Neural progenitor cell (in vitro differentiated cells): ENCODE measurements at places on chromosomes 12 and 14. TPM values are rescaled to one million over a fixed set of nuclear protein-coding genes. Genes with fewer than 3 reads are reported as not detected.
A peak's percentile ranks its signal among the peaks of the same experiment; 100 is the strongest.

DNA sequence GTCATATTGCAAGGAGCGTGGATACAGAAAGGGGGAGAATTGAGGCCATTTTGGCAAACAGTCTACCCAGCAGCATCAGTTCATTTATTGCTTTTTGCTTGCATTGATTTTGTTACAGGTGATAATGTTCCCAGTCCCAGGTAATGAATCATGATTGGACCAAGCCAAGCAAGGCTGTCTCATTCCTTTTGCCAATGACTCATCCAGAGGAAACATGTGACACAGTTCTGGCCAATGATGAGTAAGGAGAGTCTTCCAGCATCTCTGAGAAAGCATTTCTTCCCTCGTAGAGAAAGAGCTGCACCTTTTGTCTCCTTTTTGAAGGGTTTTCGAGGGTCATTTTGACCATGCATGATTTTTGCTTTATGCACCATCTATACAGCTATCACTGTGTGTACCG, 68.2 kb downstream of the SLC15A4 start:
- DNase-seq = no peak

DNA sequence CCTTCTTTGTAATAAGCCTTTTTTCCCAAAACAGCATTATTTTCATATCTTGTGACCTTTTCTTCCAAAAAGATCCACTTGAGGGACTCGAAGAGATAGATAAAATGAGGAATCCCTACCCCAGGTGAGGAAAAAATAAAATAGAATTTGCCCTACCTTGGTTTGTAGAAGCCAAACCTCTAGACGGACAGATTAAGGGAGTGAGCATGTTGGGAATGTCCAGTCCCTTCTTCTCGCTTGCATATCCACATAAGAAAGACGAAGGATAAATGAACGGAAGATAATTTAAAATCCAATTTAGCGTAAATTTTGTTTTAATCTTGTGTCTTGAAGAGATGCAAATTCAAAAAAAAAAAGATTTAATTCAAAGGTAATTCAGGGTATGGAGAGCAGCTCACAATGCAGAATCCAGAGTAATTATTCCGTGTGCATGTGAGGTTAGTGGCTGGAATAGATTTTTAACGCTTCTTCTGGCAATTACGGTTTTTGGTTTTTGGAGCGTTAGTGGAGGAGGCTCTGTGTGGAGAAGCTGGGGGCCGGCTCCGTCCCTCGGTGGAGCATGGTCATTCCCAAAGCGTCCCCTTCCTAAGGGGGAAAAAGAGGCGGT, 1.5 kb downstream of the GRIN2B start:
- peak; percentile 17 for DNase-seq

- no peak for DNase-seq
Observed at GRCh38 chr12:124720004-124720680, 143.5 kb downstream of the SCARB1 start.

GRCh38 chr12:91467686-91468085, 285.1 kb upstream of the DCN start:
- DNase-seq = no peak

GRCh38 chr12:88725592-88726143, 145.4 kb upstream of the KITLG start:
- DNase-seq = peak; percentile 2

DNA sequence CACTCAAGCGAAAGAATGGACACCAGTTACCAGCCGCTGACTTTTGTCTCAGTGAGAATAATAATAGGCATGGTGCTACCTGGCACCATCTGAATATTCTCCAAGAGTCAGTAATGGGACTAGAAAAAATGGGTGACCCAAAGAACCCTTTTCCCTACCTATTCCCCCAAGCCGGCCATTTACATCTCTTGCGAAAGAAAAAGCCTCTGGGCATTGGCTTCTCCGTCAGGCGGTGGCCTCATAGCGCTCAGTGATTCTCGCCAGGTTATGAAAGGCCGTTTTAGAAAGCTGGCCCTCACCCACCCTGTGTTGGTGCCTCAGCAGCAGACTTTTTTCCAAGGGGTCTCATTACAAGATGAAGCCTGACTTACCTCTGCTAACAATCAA, 523 bp upstream of the SLC6A15 start:
- peak; percentile 48 for DNase-seq

DNA sequence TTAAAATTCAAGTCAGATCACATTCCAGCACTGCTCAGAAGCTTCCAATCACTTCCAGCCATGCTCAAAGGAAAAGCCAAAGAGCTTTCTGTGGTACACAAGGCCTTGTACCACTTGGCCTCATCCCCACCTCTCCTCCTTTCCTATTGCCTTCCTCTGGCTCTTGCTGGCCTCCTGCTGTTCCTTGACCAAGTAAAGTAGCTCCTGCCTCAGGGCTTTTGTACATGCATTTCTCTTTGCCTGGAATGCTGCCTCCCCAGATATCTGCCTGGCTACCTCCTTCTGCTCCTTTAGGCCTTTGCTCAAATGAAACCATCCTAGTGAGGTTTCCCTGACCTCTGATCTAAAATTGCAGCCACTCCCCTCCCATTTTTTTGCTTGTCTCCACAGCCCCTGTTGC, 51.2 kb upstream of the TCL1B start:
- no peak for DNase-seq

GRCh38 chr12:8779862-8780261, 42.6 kb upstream of the A2ML1 start:
- DNase-seq = no peak

- DNase-seq = no peak
Observed at GRCh38 chr14:104101651-104102281, 16.3 kb downstream of the ASPG start.

DNA sequence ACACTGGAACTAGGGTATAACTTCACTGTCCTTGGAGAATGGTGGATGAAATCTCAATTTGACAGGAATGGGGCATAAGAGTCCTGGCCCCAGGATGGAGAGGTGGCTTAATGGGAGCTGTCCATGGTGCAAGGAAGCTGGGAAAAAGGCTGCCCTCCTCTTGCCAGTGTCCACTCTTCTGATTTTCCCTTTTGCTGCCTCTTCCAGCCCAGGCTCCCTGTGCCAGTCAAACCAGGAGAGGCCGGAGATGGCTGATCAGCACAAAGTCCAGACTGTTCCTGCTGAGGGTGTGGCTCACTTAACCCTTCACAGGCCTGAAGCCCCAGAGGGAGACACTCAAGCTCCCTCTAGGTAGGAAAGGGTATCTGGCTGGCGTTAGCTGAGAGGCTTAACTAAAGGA, at the start of gene MYO1A:
TSS of gene MYO1A (minus strand) at position 240 of the 400 bp plus-strand sequence. CDS start 1,806 bp downstream, outside the sequence.
- peak; percentile 48 for DNase-seq

DNA sequence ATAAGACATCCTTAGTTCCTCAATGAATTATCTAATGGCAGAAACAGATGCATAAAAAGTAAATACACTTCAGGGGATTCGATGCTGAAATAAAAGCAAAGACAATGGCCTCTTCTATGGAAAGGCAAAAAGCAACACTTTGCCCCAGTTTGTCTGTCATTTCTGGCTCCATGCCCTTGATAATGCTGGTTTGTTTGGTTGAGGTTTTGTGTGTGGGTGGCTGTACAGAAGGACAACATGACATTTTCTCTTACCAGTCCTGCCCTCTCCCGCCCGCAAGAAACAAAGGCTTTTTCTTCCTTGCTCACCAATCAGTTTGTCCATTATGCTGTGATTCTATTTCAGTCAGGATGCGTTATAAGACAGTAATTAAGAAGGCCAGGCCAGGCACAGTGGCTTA, 18.1 kb upstream of the WDR89 start:
- no peak for DNase-seq

DNA sequence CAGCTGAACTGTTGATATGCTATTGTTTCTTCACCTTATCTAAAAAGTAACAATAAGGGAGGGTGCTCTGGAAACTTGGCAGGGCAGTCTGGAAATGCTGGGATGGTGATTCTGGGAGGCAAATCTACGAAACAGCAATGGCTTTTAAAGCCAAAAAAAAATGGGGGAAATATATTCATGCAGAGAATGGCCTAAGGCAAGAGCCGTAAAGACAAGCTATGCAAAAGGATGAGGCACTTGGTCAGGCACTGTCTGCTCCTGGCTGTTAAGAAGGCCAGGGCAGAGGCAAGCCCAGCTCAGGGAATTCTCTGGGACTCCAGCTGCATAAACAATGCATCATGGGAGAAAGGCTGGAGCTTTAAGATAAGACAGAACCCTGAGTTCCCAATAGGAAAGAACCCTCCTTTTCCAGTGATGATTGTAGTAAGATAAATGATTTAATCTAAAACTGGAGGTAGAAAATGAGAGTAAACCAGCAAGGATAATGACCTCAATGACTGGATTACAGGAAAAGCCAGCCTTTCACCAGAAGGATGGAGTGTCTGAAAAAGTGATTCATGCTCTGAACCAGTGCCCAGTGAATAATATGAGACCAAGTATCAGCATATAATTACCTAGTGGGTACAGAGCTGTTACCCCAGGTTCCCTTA, 46.0 kb downstream of the ITPR2 start:
- DNase-seq = peak; percentile 9

DNA sequence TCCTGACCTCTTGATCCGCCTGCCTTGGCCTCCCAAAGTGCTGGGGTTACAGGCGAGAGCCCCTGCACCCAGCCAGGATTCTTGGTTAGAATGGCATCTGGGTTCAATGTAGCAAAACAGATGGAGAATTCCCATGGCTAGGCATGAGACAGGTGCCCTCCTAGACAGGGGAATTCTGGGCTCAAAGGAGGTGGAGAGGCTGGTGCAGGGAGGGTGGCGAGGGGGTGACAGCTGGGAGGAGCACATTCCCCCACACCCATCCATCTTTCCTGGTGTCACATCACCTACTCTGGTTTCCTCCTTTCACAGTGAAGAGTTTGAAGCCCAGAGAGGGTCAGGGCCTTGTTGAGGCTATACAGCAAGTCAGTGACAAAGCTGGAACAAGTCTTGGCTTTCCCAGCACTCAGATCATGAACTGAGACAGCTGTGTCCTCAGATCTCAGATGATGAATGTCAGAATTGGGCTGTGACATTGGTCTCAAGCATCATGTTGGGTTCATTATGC, 2.8 kb downstream of the SERPINA1 start:
- no peak for DNase-seq

DNA sequence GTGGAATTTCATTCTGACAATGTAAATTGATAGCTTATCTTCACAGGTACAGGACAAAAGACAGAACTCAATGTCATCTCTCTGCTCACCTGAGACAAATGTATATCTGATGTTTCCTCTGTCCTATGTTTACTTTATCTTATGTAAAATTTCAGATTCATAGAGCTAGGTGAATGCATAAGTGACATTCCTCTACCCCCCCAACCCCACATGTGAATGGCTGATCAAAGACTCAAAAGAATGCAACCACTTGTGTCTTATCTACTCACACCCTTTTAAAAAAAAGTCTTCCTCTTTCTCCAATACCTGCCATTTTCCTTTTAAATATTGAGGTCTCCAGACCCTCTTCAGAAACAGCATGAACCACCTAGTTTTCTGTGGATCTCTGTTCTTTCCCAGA, 736.6 kb upstream of the SEL1L start:
- DNase-seq = no peak

DNA sequence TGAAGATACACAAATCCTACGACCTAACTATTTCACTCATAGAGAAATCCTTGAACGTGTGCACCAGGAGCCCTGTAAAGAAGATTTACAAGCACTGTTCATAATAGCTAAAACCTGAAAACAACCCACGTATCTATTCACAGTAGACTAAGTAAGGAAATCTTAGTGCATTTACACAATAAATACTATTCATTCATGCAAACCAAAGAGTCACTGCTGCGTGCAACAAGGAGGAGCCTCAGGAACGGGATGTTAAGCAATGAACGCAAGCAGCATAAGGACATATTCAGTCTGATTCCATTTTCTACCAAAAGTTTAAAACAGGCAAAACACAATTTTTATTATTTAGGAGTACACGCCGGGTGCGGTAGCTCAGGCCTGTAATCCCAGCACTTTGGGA, 176.6 kb downstream of the TTC7B start:
- no peak for DNase-seq

DNA sequence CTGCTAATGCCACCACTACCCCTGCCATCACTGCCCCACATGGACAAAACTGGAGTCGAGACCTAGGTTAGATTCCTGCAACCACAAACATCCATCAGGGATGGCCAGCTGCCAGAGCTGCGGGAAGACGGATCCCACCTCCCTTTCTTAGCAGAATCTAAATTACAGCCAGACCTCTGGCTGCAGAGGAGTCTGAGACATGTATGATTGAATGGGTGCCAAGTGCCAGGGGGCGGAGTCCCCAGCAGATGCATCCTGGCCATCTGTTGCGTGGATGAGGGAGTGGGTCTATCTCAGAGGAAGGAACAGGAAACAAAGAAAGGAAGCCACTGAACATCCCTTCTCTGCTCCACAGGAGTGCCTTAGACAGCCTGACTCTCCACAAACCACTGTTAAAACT, 7.1 kb upstream of the OAS2 start:
- DNase-seq = no peak

- DNase-seq = peak; percentile 25
Observed at GRCh38 chr12:11969437-11970154, 101.1 kb upstream of the BCL2L14 start.

DNA sequence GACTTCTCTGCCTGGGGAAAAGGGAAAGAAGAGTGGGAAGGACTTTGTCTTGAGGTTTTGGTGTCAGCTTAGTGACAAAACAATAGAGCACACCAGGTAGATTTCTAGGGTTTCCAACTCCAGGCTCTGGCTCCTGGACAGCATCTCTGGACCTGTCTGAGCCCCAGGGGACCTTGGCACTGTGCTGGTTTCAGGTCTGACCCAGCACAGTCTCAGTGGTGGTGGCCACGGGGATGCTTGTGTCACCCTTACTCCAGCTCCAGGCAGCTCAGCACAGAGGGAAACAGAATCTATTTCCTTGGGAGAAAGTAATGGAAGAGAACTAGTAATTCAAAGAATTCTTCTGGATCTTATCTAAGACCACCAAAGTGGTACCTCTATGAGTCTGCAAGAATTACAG, 11.1 kb upstream of the CKAP4 start:
- DNase-seq = no peak

The PLCZ1 gene
- not detected in 2 replicates for total RNA-seq

The TMED8 gene
- 19.1 and 23.5 TPM in 2 replicates for total RNA-seq

The ITGB7 gene
- total RNA-seq = 0.43 TPM in 1 of 2 replicates, not detected in the other

The COCH gene
- 23.1 and 31.1 TPM in 2 replicates for total RNA-seq

The RFC5 gene
- 75.8 and 80.3 TPM in 2 replicates for total RNA-seq

The PLEKHD1 gene
- not detected in 2 replicates for total RNA-seq

The GLS2 gene
- 2.3 and 2.9 TPM in 2 replicates for total RNA-seq

The GAPDH gene
- 3,866 and 6,177 TPM in 2 replicates for total RNA-seq

The GLRX5 gene
- 71.8 and 99.9 TPM in 2 replicates for total RNA-seq

The LRRK2 gene
- 0.03 and 0.11 TPM in 2 replicates for total RNA-seq

The KRT72 gene
- total RNA-seq = not detected in 2 replicates

The KRT81 gene
- 0.09 TPM in 1 of 2 replicates, not detected in the other for total RNA-seq

The RD3L gene
- total RNA-seq = not detected in 2 replicates

The PIK3C2G gene
- not detected in 2 replicates for total RNA-seq

The SLC25A47 gene
- total RNA-seq = not detected in 2 replicates
